ENCODE measurements at places on chromosomes 6 and 20.
A peak's percentile ranks its signal among the peaks of the same experiment; 100 is the strongest.

DNA sequence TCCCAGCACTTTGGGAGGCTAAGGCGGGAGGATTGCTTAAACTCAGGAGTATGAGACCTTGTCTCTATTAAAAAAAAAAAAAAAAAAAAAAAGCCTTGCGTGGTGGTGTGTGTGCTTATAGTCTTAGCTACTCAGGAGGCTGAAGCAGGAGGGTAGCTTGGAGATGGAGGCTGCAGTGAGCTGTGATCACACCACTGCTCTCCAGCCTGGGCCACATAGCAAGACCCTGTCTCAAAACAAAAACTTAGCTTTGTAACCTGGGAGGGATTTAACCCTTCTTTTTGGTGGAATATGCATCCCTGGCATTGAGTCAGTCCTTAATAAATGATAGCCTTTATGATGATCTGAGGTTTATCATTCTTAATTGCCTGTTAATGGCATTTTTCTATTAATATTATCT lies 12.8 kb downstream of the ASXL1 start:
- DNase-seq, result no peak

DNA sequence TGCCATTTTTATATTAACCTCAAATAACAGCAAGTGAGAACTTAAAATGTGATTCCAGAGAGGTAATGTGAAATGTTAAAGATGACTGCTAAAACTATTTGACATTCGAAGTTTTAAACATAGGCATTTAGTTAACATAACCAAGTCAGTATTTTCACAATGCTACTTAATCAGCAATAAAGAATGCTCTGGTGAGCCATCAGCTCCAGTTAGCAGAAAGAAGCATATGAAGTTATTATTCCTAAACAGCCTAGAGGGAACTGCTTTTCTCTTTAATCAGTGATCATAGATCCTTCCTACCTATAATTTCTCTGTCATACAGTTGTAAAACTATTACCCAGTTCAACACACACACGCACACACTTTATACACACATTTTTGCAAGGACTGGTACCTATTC lies 60.1 kb downstream of the MMS22L start:
- DNase-seq, result no peak

- no peak for DNase-seq
Observed at GRCh38 chr6:89518352-89519055, 85.6 kb downstream of the ANKRD6 start.

GRCh38 chr20:7950387-7950786 lies 10.1 kb upstream of the HAO1 start:
- DNase-seq, result no peak

DNA sequence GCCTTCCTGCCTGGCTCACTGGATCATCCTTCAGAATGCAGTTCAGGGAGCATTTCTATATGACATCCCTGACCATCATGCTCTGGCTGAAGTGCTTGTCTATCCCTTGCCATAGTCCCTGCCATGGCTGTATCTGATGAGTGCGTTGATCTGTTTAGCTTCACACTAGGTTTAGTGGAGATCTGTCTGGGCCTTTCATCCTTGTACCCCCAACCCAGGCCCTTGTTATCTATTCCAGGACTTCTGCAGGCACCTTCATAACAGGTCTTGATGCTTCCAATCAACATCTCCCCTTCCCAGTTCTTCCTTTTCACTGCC lies 102.4 kb downstream of the QRSL1 start:
- no peak for DNase-seq

GRCh38 chr6:43248101-43248500 lies 4.8 kb downstream of the TTBK1 start:
- DNase-seq, result no peak

DNA sequence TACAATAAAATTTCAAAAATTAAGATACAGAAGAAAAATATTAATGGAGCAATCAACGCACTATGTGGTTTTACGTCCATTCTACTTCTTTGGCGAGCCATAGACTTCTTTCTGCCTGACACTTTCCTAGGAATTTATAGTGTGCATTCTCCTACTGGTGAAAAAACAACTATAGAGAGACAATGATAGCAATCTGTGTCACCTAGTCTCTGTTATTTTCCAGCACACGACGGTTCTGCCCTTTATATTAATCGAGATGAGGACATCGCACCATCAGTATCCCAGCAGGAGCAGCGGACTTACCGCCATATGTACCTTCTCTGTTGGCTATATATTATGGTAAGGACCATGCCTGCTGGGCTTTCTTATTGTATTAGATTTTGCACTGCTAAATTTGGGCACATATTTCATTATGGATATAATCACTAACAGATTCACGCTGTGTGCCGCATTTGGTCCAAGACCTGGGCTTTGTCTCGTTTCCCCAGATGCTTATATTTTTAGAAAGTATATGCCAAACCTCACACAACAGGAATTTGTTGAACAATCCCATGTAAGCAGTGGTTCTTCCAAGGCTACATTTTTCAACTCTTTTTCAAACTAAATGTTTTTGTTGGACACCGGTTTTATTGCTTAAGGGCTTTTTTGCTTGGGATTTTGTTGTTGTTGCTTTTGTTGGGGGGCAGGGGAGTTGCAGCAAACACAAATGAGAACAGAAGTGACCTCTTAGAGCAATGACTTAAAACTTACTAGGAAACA lies 166.4 kb downstream of the ADAT2 start:
- no peak for DNase-seq

GRCh38 chr6:13014504-13015378 lies 298.2 kb downstream of the PHACTR1 start:
- DNase-seq, result no peak

GRCh38 chr6:36126553-36127458 lies 3.5 kb upstream of the MAPK13 start:
- peak; percentile 35 for DNase-seq

DNA sequence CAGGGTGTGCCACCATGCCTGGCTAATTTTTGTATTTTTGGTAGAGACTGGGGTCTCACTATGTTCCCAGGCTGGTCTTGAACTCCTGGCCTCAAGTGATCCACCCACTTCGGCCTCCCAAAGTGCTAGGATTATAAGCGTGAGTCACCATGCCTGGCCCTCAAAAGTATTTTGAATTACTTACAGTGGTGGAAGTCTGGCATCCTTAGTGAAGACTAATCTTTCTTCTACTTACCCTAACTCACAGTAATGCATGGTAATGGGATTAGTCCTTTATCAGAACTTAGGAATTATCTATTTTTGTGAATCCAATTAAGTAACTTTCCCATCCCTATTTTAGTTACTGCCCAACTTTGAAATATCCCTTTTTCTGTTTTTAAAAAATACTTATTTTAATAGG lies 3.9 kb downstream of the RWDD1 start:
- DNase-seq, result no peak

GRCh38 chr6:62393608-62394007 lies 107.6 kb upstream of the KHDRBS2 start:
- DNase-seq, result no peak

DNA sequence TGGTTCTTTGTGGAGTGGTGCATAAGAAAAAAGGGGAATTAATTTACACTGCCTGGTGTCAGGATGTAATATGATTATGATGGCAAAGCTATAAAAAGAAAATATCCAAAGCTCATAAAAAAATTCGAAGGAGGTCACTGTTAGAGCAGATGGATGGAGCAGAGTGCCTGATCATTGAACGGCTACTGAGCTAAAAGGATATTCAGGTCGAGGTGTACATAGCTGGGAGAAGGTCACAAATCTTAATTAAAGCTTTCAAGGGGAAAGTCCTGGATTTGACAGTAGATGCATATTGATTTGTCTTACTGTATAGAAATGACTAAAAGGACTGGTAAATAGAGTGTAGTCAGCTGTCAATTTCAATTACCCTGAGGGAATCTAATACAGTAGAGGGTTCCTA lies 84.4 kb downstream of the PKIB start:
- no peak for DNase-seq

DNA sequence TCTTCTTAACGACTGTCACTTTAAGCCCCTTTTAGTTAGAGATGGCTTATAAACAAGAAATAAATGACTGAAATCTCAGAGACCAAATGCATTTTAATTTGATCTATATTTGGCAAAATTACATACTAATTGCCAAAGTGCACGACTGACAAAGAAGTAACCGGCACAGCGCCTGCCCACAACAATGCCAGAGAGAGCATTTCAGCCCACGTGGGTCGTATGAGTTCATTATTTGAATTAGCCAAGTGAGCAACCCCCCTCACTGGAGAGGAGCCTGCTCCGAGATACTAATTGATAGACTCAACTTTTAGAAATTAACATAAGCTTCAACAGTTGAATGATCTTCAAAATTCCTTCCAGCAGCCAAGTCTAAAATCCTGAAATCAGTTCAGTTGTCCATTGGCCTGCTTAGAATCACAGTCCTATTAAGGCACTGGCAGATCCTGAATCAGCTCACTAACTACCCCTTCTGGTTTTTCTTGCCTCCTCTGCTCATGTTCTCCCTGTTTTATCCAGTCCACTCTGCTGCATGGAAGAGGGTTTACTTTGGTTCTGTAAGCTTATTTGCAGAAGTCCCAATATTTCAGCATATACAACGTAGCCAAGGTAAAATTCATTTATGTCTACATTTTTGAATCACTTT lies 519.1 kb upstream of the AGPAT4 start:
- no peak for DNase-seq

DNA sequence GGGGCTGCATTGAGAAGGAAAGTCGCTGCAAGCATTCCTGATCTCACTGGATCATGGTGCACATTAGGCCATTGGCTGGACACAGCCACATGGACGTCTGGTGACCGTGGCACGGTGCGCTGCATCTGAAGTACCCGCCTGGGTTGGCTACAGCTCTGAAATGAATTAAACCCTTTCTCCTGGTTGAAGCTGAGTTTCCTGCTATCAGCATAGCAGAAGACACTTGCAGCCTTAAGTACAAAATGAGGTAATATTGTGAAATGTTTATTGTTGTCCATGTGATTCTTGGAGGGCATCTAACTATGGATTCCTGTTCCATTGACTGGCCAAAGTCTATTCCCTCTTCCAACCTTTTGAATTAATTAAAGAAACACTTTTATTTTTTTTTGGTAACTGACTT lies 89.8 kb upstream of the ADTRP start:
- no peak for DNase-seq

DNA sequence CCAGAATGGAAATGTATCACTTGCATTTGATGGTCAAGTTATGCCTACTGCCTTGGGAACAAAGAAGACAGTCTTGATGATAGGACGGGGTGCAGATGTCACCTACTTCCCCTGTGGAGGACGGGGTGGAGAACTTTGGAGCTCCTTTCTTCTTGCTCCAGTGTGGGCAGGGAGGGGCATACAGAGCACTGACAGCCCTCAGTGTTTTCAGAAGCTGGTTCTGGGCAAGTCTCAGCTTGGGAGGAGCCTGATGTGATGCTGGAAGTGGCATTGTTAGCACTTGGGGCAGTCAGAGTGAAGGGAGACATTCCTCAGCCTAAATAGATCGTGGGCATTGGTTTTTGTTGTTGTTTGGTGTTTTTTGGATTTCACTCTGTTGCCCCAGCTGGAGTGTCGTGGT lies 59.7 kb downstream of the SYNJ2 start:
- no peak for DNase-seq

GRCh38 chr6:121830736-121831135 lies 395.3 kb downstream of the GJA1 start:
- no peak for DNase-seq

DNA sequence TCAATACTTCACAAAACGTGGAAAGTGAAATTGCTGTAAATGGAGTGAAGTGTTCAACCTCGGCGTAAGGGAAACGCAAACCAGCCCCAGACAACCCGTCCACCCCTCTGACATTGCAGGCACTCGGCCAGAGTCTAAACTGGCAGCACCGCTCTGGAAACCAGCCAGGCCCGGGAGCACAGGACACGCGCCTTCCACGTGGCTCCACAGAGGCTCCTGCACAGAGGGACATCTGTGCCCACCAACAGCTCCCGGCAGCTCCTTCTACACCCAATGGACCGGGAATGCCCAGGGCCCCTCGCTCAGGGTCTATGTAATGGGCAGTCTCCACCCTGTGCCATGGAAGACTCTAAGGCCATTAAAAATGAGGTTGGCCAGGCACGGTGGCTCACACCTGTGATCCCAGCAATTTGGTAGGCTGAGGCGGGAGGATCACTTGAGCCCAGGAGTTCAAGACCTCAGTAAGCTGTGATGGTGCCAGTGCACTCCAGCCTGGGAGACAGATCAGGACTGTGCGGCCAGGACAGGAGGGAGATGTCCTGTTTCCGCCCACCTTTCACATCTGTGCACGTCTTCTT lies 3.4 kb upstream of the HELZ2 start:
- DNase-seq, result no peak

- no peak for DNase-seq
Observed at GRCh38 chr20:56363491-56363890, 4.7 kb downstream of the FAM210B start.

DNA sequence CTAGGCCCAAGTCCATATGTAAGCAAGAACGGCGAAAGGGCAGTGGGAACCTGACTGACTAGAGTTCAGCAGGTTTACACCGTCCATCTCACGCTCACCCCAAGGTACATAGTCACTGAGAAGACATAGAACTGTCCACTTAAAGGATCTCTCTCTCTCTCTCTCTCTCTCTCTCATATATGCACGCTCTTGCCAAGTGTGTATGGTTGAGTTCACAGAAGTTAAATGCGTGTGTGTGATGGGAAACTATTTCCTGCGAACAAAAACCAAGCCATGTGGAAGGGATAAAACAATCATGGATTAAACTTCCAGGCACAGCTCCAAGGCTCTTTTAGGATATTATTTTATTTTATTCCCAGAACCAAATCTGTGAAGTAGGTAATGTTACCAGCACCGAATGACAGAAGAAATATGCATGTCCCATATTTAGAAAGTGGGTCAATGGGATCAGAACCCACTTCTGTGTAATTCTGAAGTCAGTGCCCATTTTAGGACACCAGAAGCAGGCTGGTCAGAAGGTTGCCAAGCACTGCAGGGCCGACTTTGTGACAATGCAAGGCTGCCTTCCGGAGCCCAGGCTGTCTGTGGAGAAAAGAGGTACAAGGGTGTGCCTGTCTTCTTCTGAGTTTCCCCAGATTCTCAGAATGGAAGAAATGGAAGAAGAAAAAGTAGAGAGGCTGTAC lies 49.2 kb upstream of the MAP7 start:
- DNase-seq, result no peak

Measured in activated CD4-positive, alpha-beta T cell treated with anti-CD3 and anti-CD28 coated beads for 48 hours (primary cell).